SIG-M5 (cell line): ENCODE measurements at places on chromosomes 2 and 18.

DNA sequence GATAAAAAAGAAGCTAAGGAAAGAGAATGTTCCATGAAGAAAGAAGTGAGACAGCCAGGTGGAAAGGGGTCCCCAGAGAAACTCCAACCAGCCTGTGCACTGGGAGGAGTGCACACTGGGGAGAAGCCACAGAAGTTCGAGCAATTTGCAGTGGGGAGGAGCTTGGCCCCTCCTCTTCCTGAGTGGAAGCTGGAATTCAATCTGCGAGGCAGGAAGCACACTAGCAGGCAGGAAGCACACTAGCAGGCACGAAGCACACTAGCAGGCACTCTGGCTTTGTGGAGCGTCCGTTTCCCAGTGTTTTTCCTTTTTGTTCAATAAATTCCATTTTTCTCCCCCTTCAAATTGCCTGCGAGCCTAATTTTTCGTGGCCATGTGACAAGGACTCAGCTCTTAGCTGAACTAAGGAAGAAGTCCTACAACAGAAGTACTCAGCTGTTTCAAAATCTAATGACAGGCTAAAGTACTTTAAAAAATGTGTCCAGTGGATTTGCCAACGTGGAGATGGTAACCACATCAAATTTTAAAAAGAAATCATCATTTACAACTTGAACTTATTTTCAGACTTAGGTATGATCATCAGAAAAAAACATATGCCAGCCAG lies 21.4 kb upstream of the SPIRE1 start:
- DNase-seq = no peak

DNA sequence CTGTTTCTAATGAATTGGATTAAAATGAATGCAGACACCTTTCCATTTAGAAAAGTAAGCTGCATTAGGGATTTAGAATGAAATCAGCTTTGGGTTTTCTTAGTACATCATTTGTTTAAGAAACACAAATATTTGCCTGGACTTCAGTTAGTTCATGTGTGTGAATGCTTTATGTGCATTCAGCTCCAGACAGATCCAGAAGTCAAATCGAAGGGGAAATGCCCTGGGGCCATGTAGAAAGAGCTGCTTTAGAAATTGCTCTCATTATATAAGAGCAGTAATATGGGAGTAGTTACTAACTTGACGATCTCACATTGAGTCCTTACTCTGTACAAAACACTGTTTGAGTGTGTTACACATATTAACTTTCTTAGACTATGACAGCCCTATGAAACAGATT lies 88.0 kb upstream of the TTC39C start:
- DNase-seq = no peak

DNA sequence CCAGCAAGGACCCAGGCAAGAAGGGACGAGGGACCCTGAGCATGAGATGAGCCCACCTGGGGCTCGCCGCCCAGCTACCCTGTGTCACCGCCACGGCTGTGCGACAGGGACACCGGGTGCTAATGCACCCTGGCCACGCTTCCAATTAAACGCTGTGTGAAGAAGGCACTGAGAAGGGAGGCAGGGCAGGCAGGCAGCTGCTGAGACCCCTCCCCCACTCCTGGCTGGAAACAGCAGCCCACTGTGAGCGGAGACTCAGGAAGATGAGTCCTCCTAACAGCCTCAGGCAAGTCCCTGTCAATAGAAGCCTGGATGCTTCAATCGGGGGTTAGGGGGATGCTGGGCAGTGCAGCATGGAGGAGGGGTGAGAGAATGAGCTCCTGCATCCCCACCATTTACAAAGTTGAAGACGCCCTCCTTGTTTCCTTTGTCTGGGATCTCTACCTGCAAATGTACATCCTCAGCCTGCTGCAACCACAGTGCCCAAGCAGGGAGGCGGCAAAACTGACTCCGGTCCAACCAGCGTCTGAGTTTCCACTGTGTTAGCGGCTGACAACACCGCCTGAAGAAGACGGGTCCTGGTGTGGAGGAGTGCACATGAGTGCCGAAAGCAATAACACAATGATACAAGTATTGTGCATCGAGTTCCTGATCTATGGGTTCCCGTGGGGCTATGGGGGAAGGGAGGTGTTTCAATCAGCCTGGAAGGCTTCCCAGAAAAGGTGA lies 12.8 kb downstream of the TMEM163 start:
- no peak for DNase-seq

DNA sequence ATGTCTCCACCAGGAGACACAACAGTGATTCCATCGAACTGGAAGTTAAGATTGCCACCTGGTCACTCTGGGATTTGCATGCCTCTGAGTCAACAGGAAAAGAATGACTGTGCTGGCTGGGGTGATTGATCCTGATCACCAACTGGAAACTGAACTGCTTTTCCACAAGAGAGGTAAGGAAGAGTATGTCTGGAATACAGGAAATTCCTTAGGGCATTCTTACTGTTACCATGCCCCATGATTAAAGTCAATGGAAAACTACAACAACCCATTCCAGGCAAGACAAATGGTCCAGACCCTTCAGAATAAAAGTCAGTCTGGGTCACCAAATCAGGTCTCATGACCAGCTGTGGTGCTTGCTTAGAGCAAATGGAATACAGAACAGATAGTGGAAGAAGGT lies 12.0 kb upstream of the DDX1 start:
- DNase-seq = no peak

GRCh38 chr18:42758852-42759251 lies 356.6 kb downstream of the RIT2 start:
- DNase-seq = no peak

DNA sequence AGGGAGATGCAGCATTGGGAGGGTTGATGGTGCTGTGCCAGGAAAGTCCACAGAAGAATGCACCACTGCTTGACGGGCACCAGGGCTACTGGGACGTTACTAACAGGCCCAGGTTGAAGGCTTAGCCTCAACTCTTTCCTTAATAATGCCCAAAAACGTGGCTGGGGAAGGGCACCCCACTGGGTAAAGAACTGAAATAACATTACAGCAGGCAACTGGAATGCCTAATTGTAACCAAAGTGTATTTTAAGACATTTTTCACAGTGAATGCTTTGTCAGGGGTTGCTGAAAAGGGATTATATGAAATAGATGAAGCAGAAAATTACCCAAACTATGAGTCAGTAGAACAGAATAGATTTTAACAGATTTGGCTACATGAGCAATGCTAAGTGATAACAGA lies 191.3 kb downstream of the CMPK2 start:
- no peak for DNase-seq

- DNase-seq = no peak
These were observed 44.6 kb downstream of the SLC35F5 start for GRCh38 chr2:113711851-113712250.

DNA sequence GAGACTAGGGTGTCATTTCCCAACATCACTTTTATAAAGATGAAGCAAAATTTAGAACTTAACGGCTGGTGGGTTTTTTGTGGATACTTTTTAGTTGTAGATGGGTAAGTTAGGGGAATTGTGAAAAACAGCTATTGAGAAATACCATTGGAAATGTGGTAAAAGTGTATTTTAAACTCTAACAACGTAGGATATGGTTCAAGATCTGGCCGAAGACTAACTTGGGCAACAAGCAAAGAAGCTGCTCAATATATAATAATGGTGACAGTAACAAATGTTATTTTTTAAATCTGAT lies 1.6 kb downstream of the DNAH7 start:
- DNase-seq = no peak
